Lung (tissue), 17 donors: ENCODE measurements at places on chromosomes 4 and X. TPM values are rescaled to one million over a fixed set of nuclear protein-coding genes. Genes with fewer than 3 reads are reported as not detected.

Gene ERAS
- 0.24 TPM for polyA plus RNA-seq

Gene TMEM156
- 1.3 TPM for polyA plus RNA-seq

Gene GAGE12J
- not detected for polyA plus RNA-seq

Gene PNMA5
- 0.04 TPM for polyA plus RNA-seq

Gene FHIP1A
- 2.2 TPM for polyA plus RNA-seq

Gene ADGRG2
- 0.71 TPM for polyA plus RNA-seq

Gene UNC5C
- polyA plus RNA-seq = 0.68 TPM

Gene CXXC4
- 0.39 TPM for polyA plus RNA-seq

Gene NLRP2B
- polyA plus RNA-seq = not detected

Gene SATL1
- 0.02 TPM for polyA plus RNA-seq

Gene SMIM10
- polyA plus RNA-seq = 6.6 TPM

Gene ATOH1
- not detected for polyA plus RNA-seq
